Activated B cell treated with CpG ODN at 0.5 μM for 24 hours (primary cell): ENCODE measurements at places on chromosomes 5 and 9. TPM values are rescaled to one million over a fixed set of nuclear protein-coding genes. Genes with fewer than 3 reads are reported as not detected.

ZBTB43 gene
- total RNA-seq: 20.3 and 22.8 TPM in 2 replicates

TNFSF8 gene
- total RNA-seq: 0.69 and 1.0 TPM in 2 replicates

CTNND2 gene
- not detected in 2 replicates for total RNA-seq

SEMA5A gene
- total RNA-seq: not detected in 2 replicates

SLC31A2 gene
- 0.93 and 1.1 TPM in 2 replicates for total RNA-seq

TAS2R1 gene
- total RNA-seq: not detected in 2 replicates

CAMSAP1 gene
- total RNA-seq: 16.9 and 23.7 TPM in 2 replicates

PLPP6 gene
- total RNA-seq: 8.5 and 10.2 TPM in 2 replicates

ZNF366 gene
- not detected in 2 replicates for total RNA-seq

BTNL3 gene
- not detected in 2 replicates for total RNA-seq

ACTBL2 gene
- not detected in 2 replicates for total RNA-seq

ECM2 gene
- not detected in 2 replicates for total RNA-seq

PIP5K1B gene
- 17.1 and 22.0 TPM in 2 replicates for total RNA-seq

EDIL3 gene
- not detected in 2 replicates for total RNA-seq

MSANTD3 gene
- 13.0 and 13.2 TPM in 2 replicates for total RNA-seq

DBH gene
- not detected in 2 replicates for total RNA-seq

PDE6A gene
- not detected in 2 replicates for total RNA-seq

ENTPD8 gene
- not detected in 2 replicates for total RNA-seq

SMIM23 gene
- total RNA-seq: not detected in 2 replicates

OSMR gene
- total RNA-seq: 0.04 TPM in 1 of 2 replicates, not detected in the other

SLC1A1 gene
- total RNA-seq: 1.4 and 2.0 TPM in 2 replicates

FBP1 gene
- total RNA-seq: 0.80 and 1.2 TPM in 2 replicates

PCDHGA12 gene
- 1.3 and 1.6 TPM in 2 replicates for total RNA-seq

WDR38 gene
- not detected in 2 replicates for total RNA-seq

PRDM9 gene
- total RNA-seq: not detected in 2 replicates

KIF24 gene
- total RNA-seq: 0.69 and 0.71 TPM in 2 replicates

FIBCD1 gene
- not detected in 2 replicates for total RNA-seq

FREM1 gene
- not detected in 2 replicates for total RNA-seq

SLC25A2 gene
- 2.6 and 3.9 TPM in 2 replicates for total RNA-seq

LEAP2 gene
- 2.5 and 3.3 TPM in 2 replicates for total RNA-seq

PCDHB5 gene
- total RNA-seq: not detected in 2 replicates

PLAC8L1 gene
- total RNA-seq: 0.37 and 0.78 TPM in 2 replicates

ANKRD34B gene
- not detected in 2 replicates for total RNA-seq

SYNPO gene
- 49.2 and 49.3 TPM in 2 replicates for total RNA-seq

TPPP gene
- total RNA-seq: 0.04 TPM in 1 of 2 replicates, not detected in the other

HRH2 gene
- total RNA-seq: not detected in 2 replicates

CDH6 gene
- total RNA-seq: not detected in 2 replicates

PCDHA9 gene
- total RNA-seq: not detected in 2 replicates

SPATA31D4 gene
- total RNA-seq: not detected in 2 replicates

WNK2 gene
- total RNA-seq: 0.24 TPM in 1 of 2 replicates, not detected in the other

CDKN2B-AS1 gene
- 1.3 and 1.4 TPM in 2 replicates for total RNA-seq

CAMK2A gene
- not detected in 2 replicates for total RNA-seq

COL23A1 gene
- not detected in 2 replicates for total RNA-seq

SLC36A3 gene
- total RNA-seq: not detected in 2 replicates

UNC13B gene
- total RNA-seq: 0.53 and 0.78 TPM in 2 replicates
